Brain microvascular endothelial cell (primary cell): ENCODE measurements at places on chromosomes 3 and 15.

DNA sequence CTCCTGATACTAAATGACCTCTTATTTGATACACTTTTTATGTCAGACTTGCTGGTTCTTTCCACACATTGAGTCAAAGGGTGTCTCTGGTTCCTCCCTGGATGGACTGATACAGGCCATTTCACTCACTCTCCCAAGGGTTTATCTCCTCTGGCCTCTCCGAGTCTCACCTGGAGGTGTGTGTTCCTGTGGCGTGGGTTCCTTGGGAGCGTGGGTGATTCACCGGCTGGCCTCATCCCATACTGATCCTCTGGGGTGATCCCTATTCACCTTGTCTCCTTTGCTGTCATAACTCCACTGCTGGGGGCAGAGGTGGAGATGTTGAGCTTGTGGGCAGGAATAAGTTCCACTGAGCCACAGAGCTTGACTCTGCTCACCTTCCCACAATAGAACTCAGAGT, 61.1 kb downstream of the ST6GAL1 start:
- DNase-seq, result no peak

DNA sequence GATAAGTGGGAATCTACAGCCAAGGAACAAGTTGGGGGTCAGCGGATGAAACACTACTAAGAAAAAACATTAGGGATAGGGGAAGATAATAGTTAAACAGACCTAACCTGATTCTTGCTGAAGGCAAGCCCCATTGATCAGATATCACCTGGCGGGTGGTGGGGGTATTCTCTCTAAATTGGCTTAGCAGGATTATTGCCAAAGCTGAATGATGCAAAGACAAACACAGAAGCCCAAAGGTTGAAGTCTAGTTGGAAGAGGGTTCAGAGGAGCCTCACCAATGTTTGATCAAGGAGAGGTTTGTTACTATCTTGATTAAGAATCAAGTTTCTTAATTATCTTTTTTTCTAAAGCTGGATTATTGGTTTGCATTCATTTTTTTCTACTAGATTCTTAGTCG, 371.9 kb upstream of the CNTN4 start:
- DNase-seq, result no peak

DNA sequence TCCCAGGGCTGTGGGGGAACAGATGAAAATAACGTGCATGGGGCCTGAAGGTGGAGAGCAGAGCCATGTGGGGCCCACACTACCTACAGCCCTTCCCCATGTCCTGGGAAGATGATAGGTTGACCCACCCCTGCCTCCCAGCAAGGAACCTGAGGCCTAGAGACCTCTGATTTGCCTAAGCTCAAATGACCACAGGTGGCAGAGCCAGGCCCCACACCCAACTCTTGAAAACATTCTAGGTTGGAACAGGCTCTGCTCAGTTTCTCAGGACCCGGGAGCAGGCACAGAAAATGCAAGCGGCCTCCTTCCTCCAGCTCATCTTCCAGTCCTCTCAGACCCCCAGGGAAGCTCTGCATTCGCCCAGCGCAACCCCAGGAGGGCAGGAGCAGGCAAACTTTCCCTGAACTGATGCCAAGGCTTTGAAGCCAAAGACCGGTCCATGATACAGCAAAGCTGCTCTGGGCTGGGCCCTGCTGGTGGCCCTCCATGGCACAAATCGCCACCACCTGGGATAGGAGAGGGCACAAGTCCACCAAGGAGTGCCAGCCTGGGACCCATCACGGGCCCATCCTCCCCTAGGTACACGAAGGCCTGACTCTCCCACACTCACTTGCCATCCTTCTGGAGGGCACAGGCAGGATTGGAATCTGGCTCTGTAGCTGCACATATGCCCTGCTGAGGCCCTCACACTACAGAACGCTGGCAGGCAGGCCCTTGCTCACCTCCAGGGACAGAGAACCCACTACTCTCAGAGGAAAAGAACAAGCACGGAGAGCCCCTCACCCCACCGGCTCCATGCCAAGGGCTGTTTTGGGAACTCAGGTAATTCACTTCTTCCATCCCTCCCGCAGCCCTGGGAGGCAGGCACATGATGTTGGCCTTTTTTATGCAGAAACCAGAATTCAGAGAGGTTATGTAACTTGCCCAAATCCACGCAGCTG, 51.0 kb upstream of the FURIN start:
- DNase-seq, result no peak

DNA sequence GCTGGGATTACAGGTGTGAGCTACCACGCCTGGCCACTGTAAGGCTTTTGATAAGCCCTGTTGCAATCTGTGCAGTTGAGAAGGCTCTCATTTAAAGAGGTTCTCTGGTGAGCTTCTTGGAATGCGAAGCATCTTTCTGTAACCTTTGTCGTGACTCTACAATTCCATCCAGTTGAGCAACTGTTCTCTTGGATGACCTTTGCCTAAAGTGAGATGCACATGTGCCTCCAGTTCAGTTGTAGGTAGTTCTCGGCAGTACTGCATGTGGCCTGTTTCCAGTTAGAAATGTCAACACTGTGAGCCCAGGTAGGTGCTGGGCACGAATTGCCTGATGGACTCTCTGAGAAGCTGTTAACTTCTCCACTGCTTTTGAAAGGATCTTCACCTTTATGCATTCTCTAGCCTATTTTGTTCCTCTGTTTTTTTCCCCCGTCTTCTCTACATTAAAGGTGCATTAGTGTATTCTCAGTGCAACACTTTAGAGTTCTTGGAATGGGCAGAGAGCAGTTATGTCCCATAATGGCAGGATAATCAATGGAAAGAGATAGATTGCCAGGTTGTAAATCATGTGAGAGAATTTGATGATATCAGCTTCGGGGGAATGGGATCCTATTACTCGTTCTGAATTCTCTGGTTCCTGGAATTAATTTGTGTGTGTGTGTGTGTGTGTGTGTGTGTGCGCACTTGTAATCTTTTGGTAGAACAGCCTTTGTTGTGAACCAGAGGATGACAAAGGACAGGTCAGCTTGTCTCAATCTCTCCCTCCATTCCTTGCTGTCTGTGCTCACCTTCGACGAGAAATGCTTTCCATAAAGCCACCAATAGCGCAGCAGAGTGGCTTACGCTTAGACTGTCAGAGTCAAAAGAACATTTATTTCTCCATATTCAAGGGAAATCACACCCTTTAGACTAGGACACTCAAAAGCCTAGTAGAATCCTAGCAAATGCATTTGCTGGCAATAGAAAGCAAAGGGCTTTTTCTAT, 51.1 kb downstream of the PTPRG start:
- peak; percentile 32 for DNase-seq

GRCh38 chr3:109023656-109024254, 70.1 kb upstream of the GUCA1C start:
- DNase-seq, result peak; percentile 39
